Pancreas (tissue), 10 donors: ENCODE measurements at places on chromosomes 3 and 15. TPM values are rescaled to one million over a fixed set of nuclear protein-coding genes. Genes with fewer than 3 reads are reported as not detected.

GRCh38 chr3:136885357-136886213, 23.6 kb downstream of the NCK1 start:
- no peak for DNase-seq

DNA sequence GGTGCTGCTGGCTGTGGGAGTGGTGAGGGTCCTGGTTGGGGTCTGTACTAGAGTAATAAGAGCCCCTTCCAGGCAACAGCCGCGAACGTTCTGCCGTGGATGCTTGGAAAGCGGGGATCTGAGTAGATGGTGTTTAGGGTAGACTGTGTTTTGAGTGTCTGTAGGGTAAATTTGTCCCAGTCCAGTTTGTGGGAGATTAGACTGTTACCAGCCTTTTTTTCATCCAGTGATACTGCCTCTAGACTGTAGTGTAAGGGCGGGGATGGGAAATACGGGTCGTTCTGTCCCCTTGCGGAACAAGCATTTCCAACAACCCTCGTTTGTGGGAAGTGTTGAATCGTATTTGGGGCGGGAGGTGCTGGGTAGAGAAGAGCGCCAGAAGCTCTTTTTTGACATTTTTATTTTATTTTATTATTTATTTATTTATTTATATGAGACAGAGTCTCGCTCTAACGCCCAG, 424 bp downstream of the HAUS2 start:
- no peak for DNase-seq

GRCh38 chr15:95091444-95091843, 860.1 kb downstream of the MCTP2 start:
- no peak for DNase-seq

Gene LMCD1
- 15.6 TPM for total RNA-seq

GRCh38 chr3:54424292-54424691, 301.9 kb downstream of the CACNA2D3 start:
- DNase-seq = no peak

Gene MEX3B
- 0.13 TPM for total RNA-seq

DNA sequence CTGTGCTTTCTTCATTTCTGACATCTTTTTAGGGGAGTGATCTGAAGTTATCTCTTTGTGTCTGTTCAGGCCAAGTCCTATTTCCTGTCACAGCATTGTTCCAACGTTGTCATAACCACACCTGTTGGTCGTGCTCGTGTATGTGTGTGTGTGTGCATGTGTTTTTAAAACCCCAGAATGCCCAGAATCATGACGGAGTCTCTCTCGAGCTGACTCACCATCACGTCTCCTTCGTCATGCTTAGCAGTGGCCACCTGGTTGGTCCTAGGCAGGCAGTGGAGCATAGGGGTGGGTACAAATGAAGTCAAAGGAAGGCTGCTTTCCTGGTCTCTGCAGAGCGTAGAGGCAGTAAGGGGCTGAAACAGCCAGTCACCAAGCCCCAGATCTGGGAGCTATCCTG, 126.8 kb upstream of the ABHD17C start:
- DNase-seq = no peak

Gene RPS27L
- 108 TPM for total RNA-seq

Gene GOLGA6L4
- total RNA-seq = 2.7 TPM

DNA sequence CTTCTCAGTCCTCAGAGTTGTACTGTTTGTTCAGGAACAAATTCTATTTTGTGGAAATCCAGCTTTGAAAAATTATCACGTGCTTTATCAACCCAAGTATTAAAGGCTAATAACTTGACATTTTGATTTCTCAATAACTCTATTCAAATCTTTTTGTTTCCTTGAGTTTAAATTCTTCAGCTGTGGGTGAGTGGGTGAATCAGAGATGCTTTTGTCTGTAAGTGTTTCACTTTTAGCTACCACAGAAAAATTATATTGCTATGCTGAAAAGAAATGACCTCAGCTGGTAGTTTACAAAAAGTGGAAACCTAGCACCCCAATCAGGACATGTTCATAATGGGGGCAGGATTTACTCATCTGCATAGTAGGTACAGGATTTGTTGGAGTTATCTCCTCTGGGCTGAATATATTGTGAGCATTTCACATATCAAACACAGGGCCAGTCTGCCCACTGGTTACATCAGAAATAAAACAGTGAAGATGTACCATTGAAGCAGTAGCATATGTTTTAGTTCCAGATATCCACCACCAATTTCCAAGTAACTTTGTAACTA, 30.5 kb downstream of the MINDY4B start:
- DNase-seq = no peak

DNA sequence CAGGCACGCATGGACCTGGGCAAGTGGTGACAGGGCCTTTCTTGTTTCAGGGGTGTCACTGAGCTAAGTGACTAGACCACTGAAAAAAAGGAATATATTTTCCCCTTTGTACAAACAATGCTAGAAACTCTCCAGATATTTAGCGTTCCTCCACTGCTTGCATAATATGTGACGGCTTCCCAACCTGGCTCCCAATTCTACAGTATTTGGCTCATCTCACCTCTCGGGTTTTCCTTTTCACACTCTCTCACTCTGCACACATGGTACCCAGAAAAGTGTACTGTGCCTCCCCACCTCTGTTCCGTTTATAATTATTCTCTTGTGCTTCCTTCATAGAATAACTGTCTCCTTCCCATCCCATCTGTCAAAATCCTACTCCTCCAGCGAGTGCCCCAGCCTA, 140.5 kb upstream of the KLHL25 start:
- no peak for DNase-seq

Gene ACP3
- total RNA-seq = 6.3 TPM

GRCh38 chr15:38533416-38533915, 31.1 kb downstream of the RASGRP1 start:
- no peak for DNase-seq

DNA sequence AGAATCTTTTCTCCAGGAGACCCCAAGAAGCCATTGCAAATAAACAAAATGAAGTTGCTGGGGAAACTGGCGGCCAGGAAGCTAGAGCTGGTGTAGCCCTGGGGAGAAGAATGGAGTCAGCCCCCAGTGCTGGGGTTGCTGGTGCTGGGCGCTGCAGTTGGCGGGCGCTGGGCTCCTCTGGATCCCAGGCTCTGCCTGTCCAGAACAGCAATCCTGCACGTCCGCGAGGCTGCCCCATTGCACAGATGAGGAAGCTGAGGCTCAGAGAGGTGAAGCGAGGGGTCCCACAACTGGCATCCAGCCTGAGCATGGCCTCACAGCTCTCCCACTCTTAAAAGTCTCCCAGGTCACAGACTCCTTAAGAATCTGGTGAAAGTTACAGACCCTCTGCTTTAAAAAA, 161.1 kb downstream of the OR4M2 start:
- DNase-seq = no peak

Gene CPLX3
- total RNA-seq = not detected

Gene SSUH2
- 0.29 TPM for total RNA-seq

- no peak for DNase-seq
Observed at GRCh38 chr3:194671511-194671899, 486 bp downstream of the LSG1 start.

DNA sequence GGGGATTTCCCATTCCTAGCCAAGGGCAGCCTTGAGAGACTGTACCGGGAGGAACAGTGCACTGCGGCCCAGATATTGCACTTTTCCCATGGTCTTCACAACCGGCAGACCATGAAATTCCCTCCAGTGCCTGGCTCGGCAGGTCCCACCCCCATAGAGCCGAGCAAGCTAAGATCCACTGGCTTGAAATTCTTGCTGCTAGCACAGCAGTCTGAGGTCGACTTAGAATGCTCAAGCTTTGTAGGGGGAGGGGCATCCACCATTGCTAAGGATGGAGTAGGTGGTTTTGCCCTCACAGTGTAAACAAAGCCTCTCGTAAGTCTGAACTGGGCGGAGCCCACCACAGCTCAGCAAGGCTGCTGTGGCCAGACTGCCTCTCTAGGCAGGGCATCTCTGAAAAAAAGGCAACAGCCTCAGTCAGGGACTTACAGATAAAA, 156.3 kb downstream of the FRMD5 start:
- DNase-seq = no peak

Gene ZNF710
- total RNA-seq = 38.8 TPM

Gene MKRN3
- total RNA-seq = 0.43 TPM

Gene IREB2
- 20.2 TPM for total RNA-seq

Gene DAZL
- not detected for total RNA-seq

DNA sequence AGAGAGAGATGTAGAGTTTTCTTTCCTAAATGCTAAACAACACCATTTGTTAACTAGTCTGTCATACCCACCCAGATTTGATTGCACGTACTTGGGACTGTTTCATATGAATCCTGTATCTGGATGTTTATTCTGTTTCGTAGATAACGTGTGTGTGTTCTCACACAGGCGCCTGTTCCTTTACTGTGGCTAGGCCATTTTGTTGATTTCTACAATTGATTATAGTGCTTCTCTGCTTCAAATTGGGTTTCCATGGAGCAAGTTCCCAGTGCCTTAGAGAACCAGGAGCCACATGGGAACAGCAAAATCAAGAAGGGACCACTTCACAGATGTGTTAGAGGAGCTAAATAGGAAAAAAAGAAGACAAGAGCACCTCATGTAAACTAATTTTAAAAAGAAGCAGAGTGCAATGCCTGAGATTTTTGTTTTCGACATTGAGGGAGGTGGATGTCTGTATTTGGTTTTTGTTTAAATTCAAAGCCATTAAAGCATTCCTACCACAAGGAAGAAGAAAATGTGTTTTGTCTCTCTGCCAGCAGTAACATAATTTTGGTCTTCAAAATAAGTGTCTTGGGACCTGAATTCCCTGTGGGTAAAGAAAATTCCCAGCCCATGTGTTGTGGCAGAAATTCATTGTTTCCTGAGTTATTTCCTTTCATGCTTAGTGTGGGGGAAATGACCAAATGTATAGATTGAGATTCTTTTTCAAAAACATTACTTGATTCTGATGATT, 424.0 kb upstream of the C2CD4B start:
- no peak for DNase-seq

- no peak for DNase-seq
Observed at GRCh38 chr3:22475665-22476240, 724.7 kb upstream of the ZNF385D start.

Gene HYAL1
- total RNA-seq = 3.1 TPM

- no peak for DNase-seq
Observed at GRCh38 chr3:160232014-160232413, 6.8 kb downstream of the C3orf80 start.

DNA sequence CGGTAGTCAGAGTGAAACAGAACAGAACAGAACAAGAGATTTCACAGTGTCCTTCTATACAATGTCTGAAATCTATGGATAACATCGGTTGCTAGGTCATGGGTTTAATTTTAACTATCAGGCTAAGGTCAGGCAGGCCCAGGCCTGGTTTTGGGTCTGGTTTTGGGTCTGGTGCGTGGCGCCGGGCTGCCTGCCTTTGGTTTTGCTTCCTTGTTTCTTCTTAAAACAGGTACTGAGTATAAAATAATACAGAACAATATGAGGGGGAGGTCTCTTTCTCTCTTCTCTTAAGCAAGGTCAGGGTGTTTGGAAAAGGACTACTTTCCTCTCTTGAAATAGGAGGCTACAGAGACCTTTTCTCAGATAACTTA, 1.4 kb downstream of the AEN start:
- DNase-seq = no peak

Gene ZNF280D
- 22.7 TPM for total RNA-seq

Gene PRR20G
- not detected for total RNA-seq

- peak; percentile 38 for DNase-seq
Observed at GRCh38 chr3:177606891-177607290, 409.6 kb upstream of the TBL1XR1 start.

- DNase-seq = no peak
Observed at GRCh38 chr3:65873869-65874268, 164.8 kb downstream of the MAGI1 start.

Gene KCNMB2
- 0.69 TPM for total RNA-seq

Gene MRPL46
- total RNA-seq = 6.7 TPM
